ENCODE measurements at places on chromosomes 11 and 22. TPM values are rescaled to one million over a fixed set of nuclear protein-coding genes. Genes with fewer than 3 reads are reported as not detected.

DNA sequence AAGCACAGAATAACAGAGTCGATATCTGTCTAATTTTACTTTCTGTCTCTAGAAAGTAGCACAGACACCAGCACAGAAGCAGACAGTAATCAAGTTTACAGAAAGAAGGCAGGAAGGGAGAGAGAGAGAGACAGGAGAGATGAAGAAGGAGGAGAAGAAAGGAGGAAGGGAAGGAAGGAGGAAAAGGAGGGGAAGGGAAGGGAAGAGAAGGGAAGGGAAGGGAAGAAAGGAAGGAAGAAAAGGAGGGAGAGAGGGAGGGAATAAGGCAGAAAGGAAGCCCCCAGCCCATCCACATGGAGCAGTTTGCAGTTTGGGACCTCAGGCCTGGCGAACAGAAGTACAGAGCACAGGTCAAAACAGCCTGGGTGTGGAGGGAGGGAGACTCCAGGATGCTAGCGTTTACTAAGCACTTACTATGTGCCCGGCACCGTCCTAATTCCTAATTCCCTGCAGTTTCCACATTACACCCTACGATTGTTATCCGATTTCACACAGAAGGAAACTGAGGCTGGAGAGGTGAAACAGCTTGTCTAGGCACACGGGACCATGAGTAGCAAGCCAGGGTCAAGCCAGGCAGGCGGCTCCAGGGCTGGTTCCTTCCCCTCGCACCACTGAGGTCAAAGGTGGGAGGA lies 46.0 kb upstream of the WNT7B start:
- no peak overlapping the region for H3K27ac ChIP-seq
- DNase-seq, result no peak
- no peaks in the 10 kb centered on the region for H3K27me3 ChIP-seq
- H3K4me3 ChIP-seq, result no peak overlapping the region

DNA sequence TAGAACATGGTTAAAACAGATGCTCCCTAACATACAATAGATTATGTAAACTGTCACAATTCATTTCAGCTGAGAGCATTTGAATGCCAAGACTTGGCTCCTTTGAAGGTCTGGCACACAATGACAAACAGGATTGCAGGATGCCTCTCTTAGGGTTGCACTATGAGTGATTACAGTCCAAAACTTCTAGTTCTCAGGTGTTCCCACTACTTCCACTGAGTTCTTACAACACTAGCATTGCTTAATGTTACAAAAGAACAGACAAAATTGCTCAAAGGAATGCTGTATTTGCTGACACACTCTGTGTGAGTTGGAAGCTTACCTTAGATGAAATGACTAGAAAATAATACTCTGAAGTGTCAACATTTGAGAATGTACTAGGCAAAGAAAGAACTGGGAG lies 2413.8 kb upstream of the RAG2 start:
- no peaks in the 10 kb centered on the region for H3K27me3 ChIP-seq
- H3K36me3 ChIP-seq, result no peaks in the 10 kb centered on the region
- no peaks in the 10 kb centered on the region for H3K4me1 ChIP-seq
- no peak overlapping the region for H3K27ac ChIP-seq
- no peak overlapping the region for H3K4me3 ChIP-seq

Gene MMP13
- 2.5 TPM for total RNA-seq

- H3K4me3 ChIP-seq, result no peak overlapping the region
- peaks cover 5% of the 10 kb centered on the region for H3K36me3 ChIP-seq
- H3K4me1 ChIP-seq, result peaks cover 6% of the 10 kb centered on the region
- no peaks in the 10 kb centered on the region for H3K27me3 ChIP-seq
These were observed 68.3 kb downstream of the HIPK3 start for GRCh38 chr11:33325451-33325850.

DNA sequence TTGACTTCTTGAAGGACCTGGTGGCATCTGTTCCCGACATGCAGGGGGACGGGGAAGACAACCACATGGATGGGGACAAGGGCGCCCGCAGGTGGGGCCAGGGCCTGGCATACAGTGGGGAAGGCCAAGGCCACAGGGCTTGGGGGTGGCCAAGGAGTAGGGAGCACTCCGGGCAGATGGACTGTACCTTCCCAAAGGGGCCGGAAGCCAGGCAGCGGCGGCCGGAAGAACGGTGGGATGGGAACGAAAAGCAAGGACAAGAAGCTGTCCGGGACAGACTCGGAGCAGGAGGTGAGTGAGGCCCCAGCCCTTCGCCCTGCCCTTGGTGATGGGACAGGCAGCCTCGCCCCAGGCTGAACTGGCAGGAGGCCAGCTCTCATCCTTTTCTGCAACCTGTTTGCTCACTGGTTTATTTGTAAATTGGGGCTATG lies 1.2 kb downstream of the DRAP1 start:
- no peaks in the 10 kb centered on the region for H3K27me3 ChIP-seq
- H3K4me3 ChIP-seq, result peak overlapping the region; percentile 92
- H3K27ac ChIP-seq, result peak overlapping the region; percentile 63
- H3K4me1 ChIP-seq, result peaks cover 44% of the 10 kb centered on the region
- peak; percentile 76 for DNase-seq
- peaks cover 45% of the 10 kb centered on the region for H3K36me3 ChIP-seq

Gene PVALB
- total RNA-seq, result not detected

DNA sequence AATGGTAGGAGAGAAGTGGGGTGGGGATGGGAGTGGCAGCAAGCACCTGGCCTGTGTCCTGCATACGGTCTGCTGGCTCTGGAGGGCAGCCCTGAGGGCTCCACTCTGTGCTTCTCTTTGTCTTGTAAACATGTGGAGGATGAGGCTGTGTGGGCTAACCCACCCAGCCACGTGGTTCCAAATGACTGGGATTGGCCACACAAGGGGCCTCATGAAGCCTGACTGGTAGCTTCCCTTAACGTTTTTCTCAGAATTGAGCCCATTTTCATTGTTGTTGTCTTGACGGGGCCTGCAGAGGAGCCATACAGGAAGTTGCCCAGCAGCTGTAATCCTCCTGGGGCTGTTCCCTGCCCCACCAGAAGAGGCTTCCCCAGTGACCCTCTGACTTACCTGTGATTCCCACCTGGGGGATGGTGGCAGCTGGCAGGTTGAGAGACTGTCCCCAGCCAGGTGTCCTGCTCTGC lies 18.0 kb downstream of the DERL3 start:
- DNase-seq, result no peak
- peaks cover 60% of the 10 kb centered on the region for H3K36me3 ChIP-seq
- H3K27me3 ChIP-seq, result no peaks in the 10 kb centered on the region

Gene ART1
- total RNA-seq, result not detected

Gene OR8D1
- not detected for total RNA-seq

Gene GVQW3
- total RNA-seq, result 2.9 TPM

DNA sequence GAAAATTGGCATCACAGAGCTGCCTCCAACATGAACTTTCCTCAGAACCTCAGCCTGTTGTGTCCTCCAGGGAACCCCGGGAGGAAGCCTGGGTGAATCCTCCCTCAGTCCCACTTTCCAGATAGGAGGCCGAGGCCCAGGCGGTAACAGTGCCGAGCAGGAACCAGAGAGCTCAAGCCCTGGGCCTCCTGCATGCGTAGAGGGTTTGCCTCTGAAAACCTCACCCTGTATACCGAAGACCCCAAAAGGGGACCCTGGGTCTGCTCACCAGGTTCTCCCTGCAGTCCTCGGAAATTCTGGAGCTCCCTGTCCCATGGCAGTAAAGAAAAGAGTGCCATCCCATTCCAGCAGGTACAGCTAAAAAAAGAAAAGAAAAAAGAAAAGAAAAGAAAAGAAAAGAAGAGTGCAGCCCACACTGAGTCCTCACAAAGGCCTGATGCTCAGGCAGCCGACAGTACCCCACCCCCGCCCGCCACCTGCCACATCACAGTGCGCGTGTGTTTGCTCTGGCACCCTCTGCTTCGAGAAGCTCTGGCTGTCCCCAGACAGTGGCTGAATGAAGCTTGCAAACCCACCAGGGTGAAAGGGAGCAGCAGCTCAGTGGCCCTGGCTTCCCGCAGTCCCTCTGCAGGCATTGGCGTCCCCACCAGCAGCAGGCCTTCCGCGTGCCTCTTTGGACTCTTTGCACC lies 28.4 kb upstream of the FADD start:
- no peak overlapping the region for H3K27ac ChIP-seq
- H3K27me3 ChIP-seq, result no peaks in the 10 kb centered on the region
- H3K4me3 ChIP-seq, result no peak overlapping the region
- no peaks in the 10 kb centered on the region for H3K4me1 ChIP-seq
- no peaks in the 10 kb centered on the region for H3K36me3 ChIP-seq

- no peak overlapping the region for H3K27ac ChIP-seq
- no peak for DNase-seq
- no peaks in the 10 kb centered on the region for H3K4me1 ChIP-seq
- peaks cover 4% of the 10 kb centered on the region for H3K36me3 ChIP-seq
- H3K27me3 ChIP-seq, result no peaks in the 10 kb centered on the region
These were observed 148.1 kb downstream of the DYNC2H1 start for GRCh38 chr11:103257360-103257759.

DNA sequence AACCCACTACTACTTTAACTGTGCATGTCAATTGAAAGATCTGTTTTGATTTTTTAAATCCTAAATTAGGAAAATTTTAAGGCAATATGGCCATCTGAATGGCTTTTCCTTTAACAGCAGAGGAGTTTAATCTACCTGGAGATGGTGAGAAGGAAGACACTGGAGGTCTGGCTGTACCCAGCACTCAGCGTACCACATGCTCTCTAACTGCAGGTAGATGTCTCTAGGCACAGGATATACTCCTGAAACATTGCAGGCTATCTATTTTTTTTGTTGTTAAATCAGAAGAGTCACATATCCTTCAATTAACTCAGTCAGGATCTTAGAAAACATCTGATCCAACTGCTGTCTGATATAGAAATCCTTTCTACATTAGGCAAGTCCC lies 17.3 kb upstream of the CASTOR1 start:
- no peak for DNase-seq
- H3K27ac ChIP-seq, result no peak overlapping the region

Gene LSP1
- total RNA-seq, result 54.6 TPM

Gene TBX1
- total RNA-seq, result not detected

GRCh38 chr22:48705159-48705916 lies 1122.3 kb downstream of the BRD1 start:
- no peaks in the 10 kb centered on the region for H3K4me1 ChIP-seq
- H3K4me3 ChIP-seq, result no peak overlapping the region
- no peaks in the 10 kb centered on the region for H3K36me3 ChIP-seq
- no peaks in the 10 kb centered on the region for H3K27me3 ChIP-seq
- H3K27ac ChIP-seq, result no peak overlapping the region

DNA sequence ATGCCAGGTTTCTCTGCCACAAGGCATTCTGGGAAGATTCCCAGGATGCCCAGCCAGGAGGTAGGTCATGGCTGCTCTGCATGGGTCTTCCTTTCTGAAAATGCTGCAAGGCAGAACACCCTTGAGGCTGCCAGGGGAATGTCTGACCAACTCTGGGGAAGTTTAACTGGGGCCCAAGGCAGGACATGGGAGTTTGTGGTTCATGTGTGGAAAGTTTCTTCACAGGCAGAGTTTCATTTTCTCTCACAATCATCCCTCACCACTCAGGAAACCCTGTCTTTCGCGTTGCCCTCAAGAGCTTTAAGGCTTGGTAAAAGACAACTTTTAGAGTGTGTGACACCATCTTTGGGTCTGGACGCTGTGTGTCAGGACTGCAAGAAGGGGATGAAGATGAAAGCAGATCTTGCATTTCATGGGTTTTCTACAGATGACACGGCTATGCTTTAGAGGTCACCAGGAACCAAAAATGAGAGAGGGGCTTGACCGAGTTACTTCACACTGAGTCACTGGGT lies 133.5 kb downstream of the CD44 start:
- H3K27ac ChIP-seq, result no peak overlapping the region
- no peaks in the 10 kb centered on the region for H3K36me3 ChIP-seq
- H3K4me3 ChIP-seq, result no peak overlapping the region
- DNase-seq, result no peak
- peaks cover 22% of the 10 kb centered on the region for H3K4me1 ChIP-seq

- H3K4me1 ChIP-seq, result peaks cover 25% of the 10 kb centered on the region
- H3K27ac ChIP-seq, result no peak overlapping the region
- H3K36me3 ChIP-seq, result no peaks in the 10 kb centered on the region
- H3K4me3 ChIP-seq, result peak overlapping the region; percentile 82
- DNase-seq, result peak; percentile 83
These were observed 1.6 kb upstream of the KMT2A start for GRCh38 chr11:118434553-118435289.

DNA sequence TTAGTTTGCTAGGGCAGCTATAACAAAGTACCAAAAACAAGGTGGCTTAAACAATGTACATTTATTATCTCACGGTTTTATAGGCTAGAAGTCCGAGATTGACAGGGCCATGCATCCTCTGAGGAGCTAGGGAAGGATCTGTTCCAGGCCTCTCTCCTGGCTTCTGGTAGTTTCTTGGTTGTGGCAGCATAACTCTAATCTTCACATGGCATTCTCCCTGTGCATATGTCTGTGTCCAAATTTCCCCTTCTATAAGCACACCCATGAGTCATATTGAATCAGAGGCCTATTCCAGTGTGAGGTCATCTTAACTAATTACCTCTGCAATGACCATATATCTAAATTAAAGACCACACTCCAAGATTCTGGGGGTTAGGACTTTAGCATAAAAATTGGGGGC lies 31.3 kb upstream of the MMP13 start:
- peaks cover 7% of the 10 kb centered on the region for H3K4me1 ChIP-seq
- H3K36me3 ChIP-seq, result no peaks in the 10 kb centered on the region
- DNase-seq, result no peak

DNA sequence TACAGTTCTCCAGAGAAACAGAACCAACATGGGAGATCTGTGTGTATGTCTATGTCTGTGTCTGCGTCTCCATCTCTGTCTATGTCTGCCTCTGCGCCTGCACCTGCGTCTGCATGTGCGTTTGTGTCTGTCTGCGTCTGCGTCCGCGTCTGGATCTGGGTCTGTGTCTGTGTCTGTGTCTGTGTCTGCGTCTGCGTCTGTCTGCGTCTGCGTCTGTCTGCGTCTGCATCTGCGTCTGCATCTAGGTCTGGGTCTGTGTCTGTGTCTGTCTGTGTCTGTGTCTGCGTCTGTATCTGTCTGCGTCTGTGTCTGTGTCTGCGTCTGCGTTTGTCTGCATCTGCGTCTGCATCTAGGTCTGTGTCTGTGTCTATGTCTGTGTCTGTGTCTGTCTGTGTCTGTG lies 88.4 kb upstream of the SLC22A12 start:
- H3K4me1 ChIP-seq, result no peaks in the 10 kb centered on the region
- no peak for DNase-seq
- H3K27ac ChIP-seq, result no peak overlapping the region
- H3K27me3 ChIP-seq, result peaks cover 20% of the 10 kb centered on the region
- no peak overlapping the region for H3K4me3 ChIP-seq
- no peaks in the 10 kb centered on the region for H3K36me3 ChIP-seq

Gene LARGE2
- total RNA-seq, result not detected

Gene CASP5
- not detected for total RNA-seq

DNA sequence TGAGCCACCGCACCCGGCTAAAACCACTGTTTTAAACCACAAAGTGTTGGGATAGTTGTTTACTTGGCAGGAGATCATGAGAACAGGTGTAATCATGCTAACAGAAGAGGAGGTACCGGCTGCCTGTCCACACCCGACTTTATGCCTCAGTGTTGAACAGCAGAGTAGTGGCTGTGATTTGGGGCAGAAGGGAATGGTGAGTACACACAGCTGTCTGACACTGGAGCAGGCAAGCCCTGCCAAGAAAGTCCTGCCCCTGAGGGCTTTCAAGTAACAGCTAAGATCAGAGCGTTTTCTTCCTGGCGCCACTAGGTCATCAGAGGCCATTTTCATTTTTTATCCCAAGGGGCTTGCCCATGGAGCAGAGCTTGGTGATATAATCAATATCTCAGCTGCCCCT lies 8.1 kb downstream of the CDKN1C start:
- peaks cover 33% of the 10 kb centered on the region for H3K27me3 ChIP-seq
- H3K36me3 ChIP-seq, result no peaks in the 10 kb centered on the region
- DNase-seq, result no peak

Gene CDHR5
- total RNA-seq, result not detected
